ENCODE measurements at places on chromosomes 1 and 21. TPM values are rescaled to one million over a fixed set of nuclear protein-coding genes. Genes with fewer than 3 reads are reported as not detected.

LAX1 gene
- total RNA-seq = 0.06 TPM

SLFNL1 gene
- total RNA-seq = 0.06 TPM

UBASH3A gene
- 0.13 TPM for total RNA-seq

PRAMEF17 gene
- not detected for total RNA-seq

CCDC30 gene
- 1.4 TPM for total RNA-seq

PODN gene
- 4.0 TPM for total RNA-seq

Measured in right lobe of liver (tissue), 6 donors.